HEK293T (cell line): ENCODE measurements at places on chromosomes 11 and 22.

DNA sequence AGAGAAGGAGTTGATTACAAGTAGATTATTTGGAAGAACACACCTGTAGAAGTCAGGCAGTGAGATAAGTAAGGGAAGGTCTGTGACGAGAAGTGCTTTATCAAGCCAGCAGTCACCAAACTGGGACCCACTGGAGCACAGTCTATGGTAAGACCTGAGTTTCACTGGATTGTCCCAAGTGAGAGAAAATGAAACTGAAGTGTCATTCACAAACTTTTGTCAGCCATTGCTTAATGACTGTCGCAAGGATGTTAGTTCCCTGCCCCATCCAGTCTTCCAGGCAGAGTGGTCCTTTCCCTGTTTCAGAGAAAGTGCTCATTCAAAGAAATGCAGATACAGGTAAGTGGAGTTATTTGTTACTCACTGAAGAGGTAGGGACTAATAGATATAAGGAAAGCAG lies 728.0 kb upstream of the TENM4 start:
- no peak for DNase-seq

GRCh38 chr11:124211321-124211720 lies 28.2 kb downstream of the OR10D3 start:
- DNase-seq = no peak

- no peak for DNase-seq
Observed at GRCh38 chr22:29230972-29231875, 25.5 kb downstream of the EMID1 start.

DNA sequence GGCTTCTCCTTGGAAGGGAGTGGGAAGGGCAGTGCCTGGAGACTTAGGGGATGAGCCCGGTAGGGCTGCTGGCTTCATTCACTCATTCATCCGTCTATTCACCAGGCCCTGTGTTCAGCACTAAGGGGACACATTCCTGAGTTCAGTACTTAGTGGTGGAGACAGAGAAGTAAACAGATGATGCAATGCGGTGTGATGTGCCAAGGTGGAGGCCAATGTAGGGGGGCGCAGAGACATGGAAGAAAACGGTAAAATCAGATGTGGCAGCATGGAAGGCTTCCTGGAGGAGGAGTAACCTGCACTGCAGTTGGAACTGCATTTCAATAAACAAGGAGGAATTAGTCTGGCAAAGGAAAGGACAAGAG lies 21.3 kb downstream of the GRIK4 start:
- no peak for DNase-seq

DNA sequence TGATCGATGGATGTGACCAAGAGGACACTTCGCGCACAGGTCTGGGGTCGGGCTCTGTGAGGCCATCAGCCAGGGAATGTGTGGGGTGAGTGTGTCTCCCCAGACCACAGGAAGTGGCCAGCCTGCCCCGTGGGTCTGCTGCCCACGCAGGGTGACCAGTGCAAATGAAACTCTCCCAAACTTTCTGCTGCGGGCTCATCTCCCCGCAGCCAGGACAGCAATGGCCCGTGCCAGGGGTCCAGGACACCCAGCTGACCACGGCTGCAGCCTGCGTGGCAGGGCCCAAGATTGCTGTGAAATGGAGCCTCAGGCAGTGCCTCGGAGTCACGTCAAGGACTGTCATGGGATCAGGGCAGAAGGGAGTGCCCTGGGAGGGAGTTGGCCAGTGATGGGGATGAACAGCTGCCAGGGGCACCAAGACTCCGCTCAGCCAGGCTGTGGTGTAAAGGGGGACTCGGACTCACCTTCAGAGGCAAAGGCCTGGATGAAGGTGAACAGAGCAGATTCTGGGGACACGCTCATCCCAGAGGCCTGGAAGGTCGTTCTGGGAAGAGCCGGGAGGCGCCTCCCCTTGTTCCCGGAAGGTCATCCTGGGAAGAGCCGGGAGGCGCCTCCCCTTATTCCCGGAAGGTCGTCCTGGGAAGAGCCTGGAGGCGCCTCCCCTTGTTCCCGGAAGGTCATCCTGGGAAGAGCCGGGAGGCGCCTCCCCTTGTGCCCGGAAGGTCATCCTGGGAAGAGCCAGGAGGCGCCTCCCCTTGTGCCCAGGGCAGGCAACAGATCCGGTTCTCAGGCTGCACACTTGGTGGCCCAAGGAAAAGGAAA lies 252.6 kb downstream of the BRD1 start:
- DNase-seq = no peak

DNA sequence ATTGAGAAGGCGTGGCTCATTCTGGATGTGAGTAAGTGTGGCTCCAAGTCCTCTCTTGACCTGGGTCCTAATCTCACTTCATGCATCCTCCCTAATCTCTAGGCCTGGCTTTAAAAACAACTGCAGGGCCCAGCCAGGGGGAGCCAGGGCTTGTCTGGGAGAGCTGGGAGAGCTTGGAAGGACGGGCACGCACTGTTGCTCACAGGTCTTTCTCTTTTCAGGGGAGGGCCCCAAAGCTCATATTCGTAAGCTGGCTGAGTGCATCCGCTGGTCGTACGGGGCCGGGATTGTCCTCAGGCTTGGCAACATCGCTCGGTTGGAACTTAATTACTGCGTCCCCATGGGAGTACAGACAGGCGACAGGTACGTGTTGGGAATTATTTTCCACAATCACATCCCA lies 34.1 kb upstream of the PARVB start:
- DNase-seq = no peak

DNA sequence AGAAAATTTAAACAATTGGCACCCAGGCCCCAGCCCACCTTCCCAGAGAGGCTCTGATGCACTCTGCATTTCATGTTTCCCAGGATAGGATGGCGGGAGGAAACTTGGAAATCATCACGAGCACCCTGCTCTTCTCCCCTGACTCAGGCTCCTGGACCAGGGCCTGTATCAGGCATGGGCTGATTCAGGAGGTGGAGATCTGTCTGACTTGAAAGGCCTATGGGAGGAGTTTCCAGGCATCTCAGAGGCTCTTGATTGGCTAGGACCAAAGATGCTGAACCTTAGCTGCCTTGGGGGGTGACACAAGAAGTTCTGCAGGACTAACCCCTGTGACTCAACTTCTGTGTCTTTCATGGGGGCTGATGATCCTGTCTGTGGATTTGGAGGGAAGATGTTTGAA lies 106.2 kb downstream of the PKNOX2 start:
- DNase-seq = no peak

GRCh38 chr11:129968591-129969419 lies 33.8 kb downstream of the PRDM10 start:
- DNase-seq = no peak

DNA sequence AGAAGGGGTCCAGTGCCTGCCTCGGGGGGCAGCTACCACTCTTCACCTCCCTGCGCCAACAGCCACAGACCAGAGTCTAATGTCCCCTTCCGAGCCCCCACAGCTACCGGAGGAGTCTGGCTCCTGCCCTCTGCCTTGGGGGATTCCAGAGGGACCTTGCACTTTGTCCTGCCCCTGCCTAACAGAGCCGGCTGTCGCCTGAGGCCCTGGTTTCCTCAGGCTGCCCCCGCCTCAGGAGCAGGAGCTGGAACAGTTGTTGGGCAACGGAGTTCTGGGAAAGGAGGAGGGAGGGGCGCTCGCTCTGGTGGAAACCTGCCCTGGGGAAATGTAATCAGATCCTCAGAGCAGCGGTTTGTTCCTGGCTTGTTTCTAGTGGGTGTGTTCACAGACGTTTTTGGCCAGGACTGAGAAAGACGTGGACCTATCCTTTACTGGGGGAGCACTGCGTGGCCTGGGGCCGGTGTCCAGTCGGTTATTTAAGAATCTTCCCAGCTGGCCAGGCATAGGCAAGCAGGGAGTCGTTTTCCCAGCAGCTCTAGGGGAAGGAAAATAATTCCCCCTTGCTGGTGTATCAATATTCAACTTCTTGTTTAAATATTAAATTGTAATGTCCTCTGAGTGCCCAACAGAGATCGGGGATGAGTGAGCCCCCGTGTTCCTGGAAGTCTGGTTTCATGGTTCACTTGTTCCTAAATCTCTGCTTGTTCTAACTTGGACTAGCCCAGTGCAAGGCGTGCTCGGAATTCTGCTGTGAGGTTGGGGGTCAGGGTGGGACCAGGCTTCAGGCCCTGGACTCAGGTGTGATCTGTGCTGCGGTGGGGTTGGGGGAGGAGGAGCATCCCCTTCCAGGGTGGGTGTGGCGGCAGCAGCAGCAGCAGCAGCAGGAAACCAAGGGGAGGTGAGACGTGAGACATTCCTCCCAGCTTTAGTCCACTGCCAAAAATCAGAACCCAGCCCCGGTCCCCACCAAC lies 32.1 kb downstream of the A4GALT start:
- DNase-seq = peak; percentile 84

DNA sequence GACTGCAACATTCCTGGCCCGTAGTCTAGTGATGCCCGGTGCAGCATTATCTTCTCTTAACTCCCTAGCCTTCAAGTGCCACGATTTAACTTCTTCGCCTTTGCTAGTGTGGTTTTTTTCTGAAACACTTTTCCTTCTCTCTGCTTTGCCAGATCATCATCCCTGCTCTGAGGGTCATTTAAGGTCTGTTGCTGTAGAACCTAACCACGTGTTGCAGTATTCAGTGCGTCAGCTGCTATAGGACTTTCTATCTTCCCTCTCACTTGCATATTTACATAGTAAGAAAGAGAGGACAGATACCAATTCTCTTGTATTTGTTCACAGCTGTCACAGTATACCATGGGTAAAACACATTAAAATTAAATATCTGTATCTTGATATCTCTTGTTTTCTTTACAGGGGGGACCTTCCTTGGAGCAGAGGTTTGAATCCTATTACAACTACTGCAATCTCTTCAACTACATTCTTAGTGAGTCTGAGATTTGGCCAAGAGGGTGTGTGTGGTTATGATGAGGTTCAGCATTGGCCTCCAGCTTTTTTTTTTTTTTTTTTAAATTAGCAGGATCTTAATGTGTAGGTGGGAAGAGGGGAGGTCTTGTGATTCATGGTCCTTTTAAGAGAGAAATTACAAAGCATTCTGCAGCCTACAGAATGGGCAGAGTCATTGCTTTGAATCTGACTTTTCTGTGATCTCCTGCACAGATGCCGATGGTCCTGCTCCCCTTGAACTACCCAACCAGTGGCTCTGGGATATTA lies 13.5 kb downstream of the EIF3L start:
- no peak for DNase-seq

DNA sequence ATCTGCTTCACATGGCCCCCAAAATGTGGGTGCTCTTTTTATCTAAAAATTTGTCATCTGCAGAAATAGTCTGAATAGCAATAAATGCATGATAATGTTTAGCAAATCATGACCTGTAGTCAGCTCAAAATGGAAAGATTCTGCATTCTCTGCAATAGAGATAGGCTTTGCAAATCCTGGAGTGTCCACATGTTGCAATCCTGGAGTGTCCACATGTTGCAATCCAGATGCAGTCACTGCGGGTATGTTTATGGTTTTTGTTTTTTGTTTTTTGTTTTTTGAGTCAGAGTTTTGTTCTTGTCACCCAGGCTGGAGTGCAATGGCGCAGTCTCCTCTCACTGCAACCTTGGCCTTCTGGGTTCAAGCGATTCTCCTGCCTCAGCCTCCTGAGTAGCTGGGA lies 20.2 kb upstream of the LRRC32 start:
- DNase-seq = no peak

- no peak for DNase-seq
Observed at GRCh38 chr22:42064629-42065028, 6.0 kb downstream of the NAGA start.

DNA sequence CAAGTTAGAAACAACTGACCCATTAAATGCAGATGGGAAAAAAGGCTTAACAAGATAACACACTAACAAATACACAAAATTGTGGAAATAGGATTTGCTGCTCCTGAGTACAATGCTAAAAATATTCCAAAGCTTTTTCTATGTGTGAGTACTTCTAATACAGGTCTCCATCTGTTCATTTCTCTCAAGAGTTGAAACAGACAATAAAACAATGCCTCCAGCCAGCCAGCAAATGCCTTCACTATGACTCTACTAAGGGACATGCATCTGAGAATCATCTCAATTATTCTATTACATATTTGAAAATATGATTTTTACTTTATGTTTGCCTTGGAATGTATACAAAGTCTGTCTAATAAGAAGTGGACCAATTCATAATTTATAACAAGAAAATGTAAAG lies 119.0 kb downstream of the CADM1 start:
- DNase-seq = no peak

DNA sequence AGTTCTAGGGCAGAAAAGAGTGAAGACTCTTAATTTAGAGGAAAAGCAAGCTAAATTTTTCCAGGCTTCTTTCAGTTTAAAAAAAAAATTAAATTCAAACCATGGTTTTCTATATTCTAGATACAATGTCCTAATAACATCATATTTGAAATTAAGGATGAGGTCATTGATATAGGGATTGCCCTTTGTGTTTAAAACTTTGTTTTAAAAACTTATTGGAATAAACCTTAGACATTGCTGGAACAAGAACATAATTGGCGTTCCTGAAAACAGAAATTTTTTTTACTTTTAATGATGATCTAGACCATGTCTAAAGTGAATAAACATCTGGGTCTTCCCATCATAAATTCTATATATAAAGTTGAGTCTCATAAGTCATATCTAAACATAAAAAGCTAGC lies 859.4 kb upstream of the CHORDC1 start:
- no peak for DNase-seq

- no peak for DNase-seq
Observed at GRCh38 chr11:76551400-76551799, 106.6 kb downstream of the EMSY start.

DNA sequence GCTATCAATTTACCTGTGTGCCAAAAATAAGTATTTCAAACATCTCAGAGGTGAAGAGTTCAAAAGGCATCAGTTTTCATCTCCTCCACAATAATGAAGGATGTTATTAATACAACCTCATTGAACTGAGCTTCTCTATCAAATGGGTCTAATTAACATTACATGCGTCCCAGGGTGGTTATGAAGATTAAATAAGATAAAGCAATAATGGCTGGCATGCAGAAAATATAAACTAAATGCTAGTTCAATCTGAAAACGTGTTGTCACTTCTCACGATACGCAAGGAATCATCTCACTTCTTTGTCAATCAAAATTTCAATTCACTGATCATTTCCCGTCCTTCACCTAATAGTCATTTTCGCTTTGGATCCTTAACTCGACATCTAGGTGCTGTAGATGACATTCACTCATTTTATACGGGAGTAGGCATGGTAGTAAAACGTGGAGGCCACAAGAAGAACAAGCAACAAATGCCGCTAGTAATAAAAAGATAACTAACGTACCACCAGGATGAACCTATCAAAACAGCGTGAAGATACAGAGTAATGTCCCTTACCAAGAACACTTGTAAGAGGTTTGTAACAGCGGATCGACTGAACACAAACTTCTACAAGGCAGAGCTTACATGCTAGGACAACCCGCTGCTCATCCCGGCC lies 918 bp downstream of the CHORDC1 start:
- DNase-seq = no peak

- DNase-seq = peak; percentile 42
Observed at GRCh38 chr22:23522623-23523251, 57.4 kb downstream of the IGLL1 start.

GRCh38 chr11:86803136-86804045 lies 3.0 kb downstream of the PRSS23 start:
- no peak for DNase-seq

GRCh38 chr22:48072777-48073176 lies 1310.3 kb downstream of the TBC1D22A start:
- DNase-seq = no peak

DNA sequence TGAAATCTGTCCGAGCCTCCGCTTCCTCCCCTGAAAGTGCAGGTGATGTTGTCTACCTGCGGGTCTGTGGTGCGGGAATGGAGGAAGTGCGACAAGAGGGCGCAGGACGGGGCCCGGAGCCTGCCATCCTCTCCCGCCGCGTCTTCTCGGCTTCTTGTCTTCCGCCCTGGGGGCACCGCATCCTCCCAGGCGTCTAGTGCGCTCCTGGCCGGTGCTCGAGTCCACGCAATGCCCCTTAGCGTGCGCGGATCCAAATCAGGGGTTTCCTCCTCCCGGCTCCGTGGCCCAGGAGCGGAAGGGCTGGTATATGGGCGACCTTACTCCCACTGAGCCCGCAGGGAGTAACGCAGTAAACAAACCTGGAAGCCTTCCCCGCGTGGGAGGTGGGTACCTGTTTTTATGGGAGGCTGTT lies 405 bp downstream of the SFI1 start:
- peak; percentile 46 for DNase-seq
